ENCODE measurements at places on chromosomes 1 and 21.

DNA sequence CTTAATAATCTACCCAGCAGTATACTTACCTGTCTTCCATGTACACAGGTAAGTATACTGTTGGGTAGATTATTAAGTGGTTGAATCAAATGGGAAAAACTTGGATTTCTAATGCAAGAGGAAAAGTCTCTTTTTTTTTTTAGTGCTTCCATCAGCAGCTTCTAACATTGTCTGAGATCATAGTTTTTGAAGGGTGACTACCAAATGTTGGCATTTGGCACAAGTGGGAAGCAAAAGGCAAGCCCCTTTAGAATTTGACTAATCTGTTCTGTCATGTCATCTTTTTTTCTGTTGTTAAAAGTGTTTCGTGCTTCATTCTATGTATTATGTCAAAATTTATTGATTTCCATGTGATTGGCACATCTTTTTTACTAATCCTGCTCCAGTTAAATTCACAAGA lies 547 bp downstream of the FMO1 start:
- no peak for DNase-seq

- DNase-seq, result no peak
Measured at GRCh38 chr1:190102757-190103326, 374.8 kb downstream of the BRINP3 start.

DNA sequence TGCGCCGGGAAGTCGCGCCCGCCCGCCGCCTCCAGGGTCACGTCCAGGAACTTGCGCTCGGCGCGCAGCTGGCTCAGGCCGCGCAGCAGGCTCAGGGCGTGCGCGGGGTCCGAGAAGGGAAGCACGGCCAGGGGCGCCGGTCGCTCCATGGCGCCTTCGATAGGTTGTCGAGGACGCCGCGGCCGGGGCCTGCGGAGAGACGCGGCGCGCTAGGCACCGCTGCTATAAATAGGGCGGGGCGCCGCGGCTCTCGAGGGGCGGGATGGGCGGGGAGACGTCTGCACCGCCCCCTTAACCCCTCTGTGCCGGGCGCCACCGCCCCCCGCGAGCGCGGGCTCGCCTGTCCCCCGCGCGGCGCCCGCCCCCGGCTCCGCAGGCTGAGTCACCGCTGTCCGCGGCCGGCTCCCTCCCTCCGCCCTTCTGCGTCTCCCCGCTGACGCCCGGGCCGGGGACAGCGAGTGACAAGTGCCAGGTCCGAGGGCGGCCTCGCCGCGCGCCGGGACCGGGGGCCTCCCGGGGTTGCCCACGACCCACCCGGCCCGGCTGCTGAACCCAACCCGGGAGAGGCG lies at the start of gene KLHL21:
KLHL21 (minus strand) TSS at position 201 of the 569 bp plus-strand sequence; CDS start at position 149, 52 bp downstream.
- DNase-seq, result peak; percentile 85

GRCh38 chr1:100627936-100628335 lies 90.0 kb downstream of the GPR88 start:
- no peak for DNase-seq

GRCh38 chr1:104132382-104132973 lies 382.8 kb downstream of the AMY1C start:
- no peak for DNase-seq

DNA sequence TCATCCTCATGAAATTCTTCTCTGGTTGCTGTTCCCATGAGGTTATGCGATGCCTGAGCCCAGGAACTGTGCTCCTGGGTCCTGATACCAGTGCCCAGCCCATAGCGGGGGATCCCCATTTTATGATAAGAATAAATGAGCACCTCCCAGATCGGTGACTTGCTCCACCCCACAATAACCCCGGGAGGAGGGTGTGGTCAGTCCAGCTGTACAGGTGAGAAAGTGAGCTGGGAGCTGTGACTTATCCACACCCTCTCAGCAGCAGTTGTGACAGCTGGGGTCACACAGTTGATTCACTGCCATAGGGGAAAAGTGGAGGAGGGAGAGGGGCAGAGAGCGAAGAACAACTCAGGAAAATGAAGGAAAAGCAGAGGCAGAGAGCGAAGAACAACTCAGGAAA lies 33.4 kb downstream of the OR2G3 start:
- DNase-seq, result no peak

DNA sequence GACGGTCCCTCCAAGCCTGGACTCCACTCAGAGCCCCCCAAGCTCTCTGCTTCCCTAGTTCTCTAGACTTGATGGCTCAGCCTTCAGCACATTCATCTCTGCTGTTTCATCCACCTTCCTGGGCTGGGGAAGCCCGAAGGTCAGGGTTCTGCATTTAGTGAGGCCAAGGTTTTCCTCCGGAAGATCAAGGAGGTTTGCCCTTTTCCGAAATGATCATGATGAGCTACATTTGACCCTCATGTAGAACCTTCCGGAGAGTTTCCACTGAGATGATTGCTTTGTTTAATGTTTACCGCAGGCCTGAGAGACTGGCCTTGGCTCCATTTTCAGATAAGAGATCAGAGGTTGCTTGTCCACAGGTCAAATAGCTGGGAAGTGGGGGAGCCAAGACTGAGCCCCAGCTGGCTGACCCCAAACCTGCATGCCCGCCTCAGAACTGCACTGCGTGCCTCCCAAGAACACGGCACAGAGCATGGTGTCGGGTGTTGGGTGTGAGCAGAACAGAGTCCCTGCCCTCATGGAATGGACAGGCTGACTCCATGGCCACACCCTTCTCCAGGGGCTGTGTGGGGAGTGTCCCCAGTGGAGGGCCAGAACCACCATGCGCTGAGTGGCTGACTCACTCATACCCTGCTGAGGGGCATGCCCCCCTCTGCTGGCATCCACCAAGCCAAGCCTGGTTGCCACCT lies 200.8 kb upstream of the TMEM51 start:
- DNase-seq, result no peak

DNA sequence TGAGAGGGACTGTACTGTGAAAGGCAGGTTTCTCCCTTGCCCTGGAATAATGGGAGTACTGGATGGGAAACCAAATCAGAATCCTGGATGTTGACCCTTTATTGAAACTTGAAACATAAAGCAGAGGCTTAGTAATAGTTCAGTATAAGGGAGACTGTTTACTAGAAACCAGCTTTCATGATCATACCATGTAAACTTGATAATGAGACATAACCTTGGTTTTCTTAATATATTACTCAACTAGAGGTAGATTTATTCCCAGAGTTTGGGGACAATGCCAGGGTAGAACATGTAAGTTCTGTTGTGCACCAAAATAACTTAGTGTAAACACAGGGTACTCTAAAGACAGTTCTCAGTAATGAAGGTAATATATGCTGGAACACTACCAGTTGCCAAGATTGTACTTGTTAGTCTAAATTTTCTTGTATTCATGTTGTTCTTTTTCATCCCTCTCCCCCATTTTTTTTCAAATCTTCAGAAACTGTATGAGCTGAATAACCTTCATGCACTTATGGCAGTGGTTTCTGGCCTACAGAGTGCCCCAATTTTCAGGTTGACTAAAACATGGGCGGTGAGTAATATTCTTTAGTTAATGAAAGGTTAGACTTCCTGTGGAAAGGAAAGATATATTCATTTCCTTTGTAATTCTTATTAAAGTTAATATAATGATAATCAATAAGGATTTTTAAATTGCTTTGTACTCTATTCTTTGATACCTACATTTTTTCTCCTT lies 49.6 kb downstream of the ANGPTL1 start:
- DNase-seq, result no peak

- DNase-seq, result no peak
Measured at GRCh38 chr1:61247881-61248752, 165.8 kb downstream of the NFIA start.

Data from activated CD4-positive, CD25-positive, alpha-beta regulatory T cell (primary cell).